ENCODE measurements at places on chromosomes 1 and 21.

GRCh38 chr1:213976665-213977485 lies 10.9 kb upstream of the PROX1 start:
- DNase-seq = no peak

DNA sequence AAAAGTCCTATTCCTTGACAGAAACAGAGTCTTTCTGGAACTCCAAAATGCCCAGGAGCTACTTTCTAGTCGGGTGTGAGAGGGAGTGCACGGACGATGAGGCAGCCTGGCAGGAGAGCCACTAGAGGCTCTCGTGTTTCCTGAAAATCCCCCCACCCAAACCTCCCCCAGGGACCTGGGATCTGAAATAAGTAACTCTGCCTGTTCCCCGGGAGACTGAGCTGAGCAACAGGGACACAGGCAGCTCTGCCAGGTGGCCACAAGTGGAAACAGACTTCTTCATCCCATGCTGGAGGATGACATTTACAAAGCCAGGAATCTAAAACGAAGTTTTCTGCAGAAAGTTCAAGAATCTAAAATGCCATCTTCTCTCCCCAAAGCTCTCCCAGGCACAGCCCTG lies 77.1 kb downstream of the ITPKB start:
- DNase-seq = no peak

DNA sequence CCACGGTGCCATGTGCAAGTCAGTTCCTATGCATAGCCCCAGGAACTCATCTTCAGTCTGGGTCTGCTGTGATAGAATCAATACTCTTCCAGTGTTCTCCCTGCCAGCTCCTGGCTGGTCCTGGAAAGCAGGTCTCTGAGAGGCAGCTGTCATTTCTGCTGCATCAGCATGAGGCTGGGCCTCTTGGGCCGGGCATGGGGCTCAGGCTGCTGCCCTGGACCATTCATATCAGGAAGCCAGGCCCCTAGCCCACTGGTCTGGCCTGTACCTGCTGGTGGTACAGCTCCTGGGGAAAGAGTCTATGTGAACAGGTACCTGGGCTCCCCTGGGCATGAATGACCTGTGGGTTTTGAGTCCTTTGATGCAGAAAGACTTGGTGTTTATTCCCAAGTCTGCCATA lies 173.6 kb upstream of the CSF3R start:
- no peak for DNase-seq

DNA sequence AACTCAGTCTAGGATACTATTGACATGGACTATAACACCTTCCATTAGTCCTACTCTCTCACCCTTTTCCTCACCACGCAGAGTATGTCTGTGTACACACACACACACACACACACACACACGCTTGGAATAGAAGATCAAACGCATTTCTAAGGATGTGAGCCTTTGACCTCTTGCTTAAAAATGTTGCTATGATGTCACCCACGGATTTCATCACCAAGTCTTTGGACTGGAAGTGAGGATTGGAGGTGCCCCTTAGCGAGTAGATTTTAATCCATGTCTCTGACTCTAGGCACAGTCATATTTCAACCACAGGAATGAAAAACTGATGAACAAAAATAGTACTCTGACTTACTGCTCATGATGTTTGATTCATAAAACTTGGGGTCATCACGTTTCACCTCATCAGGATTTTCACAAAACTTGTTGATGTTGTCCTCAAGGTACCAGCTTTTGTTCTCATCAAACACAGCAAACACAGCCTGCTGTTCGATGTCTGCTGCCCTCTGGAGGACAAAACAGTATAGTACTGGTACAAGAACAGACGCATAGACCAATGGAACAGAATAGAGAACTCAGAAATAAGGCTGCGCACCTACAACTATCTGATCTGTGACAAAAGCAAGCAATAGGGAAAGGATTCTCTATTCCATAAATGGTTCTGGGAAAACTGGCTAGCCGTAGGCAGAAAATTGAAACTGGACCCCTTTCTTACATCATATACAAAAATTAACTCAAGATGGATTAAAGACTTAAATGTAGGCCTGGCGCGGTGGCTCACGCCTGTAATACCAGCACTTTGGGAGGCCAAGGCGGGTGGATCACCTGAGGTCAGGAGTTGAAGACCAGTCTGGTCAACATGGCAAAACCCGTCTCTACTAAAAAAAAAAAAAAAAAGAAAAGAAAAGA lies 39.9 kb downstream of the F5 start:
- peak; percentile 45 for DNase-seq

DNA sequence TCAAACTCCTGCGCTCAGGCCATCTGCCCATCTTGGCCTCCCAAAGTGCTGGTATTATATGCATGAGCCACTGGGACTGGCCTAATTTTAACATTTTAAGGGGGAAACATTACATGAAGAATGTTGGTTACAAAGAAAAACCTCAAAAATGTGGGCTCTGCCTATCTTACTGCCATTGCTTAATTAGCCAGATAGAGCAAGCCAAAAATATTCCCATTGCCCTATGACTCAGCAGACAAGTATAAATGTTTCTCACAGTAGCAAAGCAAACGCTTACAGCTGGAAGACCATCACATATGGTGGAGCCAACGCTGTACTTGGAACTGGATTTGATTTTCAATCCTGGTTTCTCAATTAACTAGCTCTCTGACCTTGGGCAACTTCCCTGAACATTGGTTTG lies 502.0 kb downstream of the SMYD3 start:
- DNase-seq = peak; percentile 92

DNA sequence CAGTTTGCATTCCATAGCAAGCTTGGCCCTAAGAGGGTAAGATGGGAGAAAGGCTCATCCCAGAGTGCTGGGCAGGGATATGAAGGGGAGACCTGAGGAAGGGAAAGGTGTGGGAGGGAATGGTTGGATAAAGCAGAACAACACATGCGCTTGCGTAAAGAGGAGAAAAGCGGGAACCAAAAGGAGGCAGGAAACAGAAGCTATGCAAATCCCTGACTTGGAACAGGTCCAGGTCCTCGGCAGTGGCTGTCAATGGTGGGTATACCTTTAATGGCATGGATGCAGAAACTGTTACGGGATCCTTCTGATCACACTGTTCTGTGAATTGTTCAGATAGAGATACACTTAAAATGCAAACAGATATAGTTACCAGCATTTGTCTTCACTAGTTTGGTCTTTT lies 455.6 kb downstream of the SIPA1L2 start:
- DNase-seq = no peak

DNA sequence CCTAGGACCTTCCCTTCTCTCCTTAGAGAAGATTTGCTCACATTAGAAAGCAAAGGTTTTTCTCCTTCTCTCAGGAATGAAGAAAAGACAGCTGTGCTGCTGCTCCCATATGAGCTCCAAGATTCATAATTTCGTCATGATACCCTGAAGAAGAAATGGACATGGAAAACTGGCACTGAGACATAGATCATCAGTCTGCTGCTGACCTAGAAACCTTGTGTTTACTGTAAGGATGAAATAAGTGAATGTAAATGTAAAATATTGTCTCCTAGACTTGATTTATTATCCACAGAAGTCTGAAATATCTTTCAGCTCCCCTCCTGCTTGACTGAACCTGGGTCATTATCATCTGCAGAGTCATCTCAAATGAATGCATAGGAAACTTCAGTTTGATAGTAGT lies 77.9 kb downstream of the ZC3H11B start:
- no peak for DNase-seq

DNA sequence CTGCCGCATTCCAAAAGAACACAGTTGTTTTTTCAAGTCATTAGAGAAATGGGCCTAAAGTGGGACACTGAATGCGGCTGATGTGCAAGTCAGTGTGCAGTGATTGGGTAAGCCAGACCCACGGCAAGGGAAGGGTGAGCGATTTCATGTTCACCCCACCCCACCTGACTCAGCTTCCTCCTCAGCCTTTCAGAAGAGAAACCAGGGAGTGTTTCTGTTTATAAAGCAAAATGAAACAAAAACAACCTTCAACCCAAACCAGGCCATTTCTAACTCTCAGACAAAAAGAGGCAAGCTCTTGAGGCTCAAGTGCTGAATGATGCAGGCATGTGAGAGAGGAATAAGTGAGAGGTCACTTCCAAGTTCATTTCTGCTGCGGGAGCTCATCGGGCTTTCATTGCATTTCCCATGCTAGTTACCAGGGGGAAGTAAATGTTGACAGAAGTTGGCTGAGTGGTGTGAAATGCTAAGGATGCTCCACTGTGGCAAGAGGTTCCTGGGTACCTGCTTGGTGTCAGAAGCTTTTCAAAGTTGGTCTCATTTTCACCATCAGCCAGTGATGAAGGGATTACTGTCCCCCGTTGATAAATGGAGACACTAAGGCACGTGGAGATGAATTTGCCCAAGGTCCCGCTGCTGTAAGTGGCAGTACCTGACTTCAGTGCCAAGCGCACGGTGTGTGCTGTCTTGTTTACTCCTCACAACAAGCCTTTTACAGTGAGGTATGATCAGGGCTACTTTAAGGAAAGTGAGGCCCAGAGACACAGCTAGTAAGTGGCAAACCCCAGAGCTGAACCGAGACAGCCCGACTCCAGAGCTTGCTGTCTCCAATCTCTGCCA lies 29.1 kb downstream of the STPG1 start:
- DNase-seq = no peak

DNA sequence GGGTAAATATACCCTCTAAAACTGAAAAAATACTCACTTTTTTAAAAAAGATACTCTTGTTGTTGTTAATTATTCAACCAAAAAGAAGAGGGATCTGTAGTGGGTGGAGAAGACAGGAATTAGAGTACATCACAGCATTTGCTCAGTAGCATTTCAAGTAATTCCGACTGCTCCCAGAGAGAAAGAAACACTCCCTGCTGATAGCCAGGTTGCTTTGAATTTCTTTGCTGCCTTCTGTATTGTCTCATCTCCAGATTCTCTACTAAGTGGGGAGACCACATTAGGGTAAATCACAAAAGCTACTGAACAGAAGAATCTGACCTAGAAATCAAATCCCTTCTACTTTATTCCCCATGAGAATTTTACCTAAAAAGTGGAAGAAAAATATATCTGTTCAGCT lies 661.1 kb downstream of the BRINP3 start:
- DNase-seq = no peak

DNA sequence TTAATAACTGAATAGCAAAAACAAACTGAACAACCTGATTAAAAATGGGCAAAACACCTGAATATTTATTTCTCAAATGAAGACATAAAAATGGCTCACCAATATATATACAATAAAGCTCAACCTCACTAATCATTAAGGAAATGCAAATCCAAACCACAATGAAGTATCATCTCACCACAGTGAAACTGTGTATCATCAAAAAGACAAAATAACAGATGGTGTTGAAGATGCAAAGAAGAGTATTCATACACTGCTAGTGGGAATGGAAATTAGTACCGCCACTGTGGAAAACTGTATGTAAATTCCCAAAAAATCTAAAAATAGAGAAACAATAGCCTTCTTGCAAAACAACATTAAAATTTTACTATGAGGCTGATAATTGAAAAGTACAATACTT lies 1660.1 kb upstream of the B3GALT2 start:
- DNase-seq = no peak

- DNase-seq = no peak
These were observed 53.8 kb downstream of the PLPP3 start for GRCh38 chr1:56525489-56526041.

GRCh38 chr1:83901547-83902155 lies 97.3 kb downstream of the TTLL7 start:
- DNase-seq = peak; percentile 43

- no peak for DNase-seq
These were observed 5.0 kb downstream of the SUCO start for GRCh38 chr1:172537827-172538391.

GRCh38 chr1:243325305-243325890 lies 69.6 kb downstream of the SDCCAG8 start:
- peak; percentile 74 for DNase-seq

DNA sequence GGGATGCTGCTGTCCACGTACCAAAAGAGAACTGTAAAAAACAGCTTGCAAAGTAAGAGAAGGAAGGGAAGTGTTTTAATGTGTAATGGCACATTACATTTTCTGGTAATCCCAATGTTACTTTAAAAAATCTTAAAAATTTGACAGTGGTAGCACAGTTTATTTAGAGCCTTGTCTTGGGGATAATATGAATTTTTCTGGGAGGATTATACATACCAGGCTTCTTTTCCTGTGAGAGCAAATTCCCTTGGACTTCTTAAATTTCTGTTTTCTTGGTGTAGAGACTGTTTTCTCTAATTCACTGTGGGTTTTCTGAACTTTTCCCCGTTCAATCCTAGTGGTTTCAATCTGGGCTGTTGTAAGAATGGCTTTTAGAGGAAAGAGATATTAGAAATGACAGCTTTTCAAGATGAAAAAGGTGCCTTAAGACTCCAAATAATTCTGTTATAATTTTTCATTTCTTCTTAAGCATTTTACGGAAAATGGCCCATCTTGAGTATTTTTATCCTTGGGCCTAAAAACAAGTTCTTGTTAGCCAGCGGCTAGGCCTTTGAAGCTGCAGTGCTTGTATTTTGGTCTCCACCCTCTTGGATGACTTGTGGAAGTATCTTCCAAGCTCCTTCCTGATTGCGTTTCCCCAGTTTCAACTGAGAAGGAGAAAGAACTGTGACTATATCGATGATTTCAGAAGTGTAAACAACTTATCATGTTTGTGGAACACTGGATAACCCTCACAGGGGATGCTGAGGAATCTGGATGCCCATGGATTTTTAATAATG lies 70.0 kb downstream of the LEPR start:
- DNase-seq = no peak

DNA sequence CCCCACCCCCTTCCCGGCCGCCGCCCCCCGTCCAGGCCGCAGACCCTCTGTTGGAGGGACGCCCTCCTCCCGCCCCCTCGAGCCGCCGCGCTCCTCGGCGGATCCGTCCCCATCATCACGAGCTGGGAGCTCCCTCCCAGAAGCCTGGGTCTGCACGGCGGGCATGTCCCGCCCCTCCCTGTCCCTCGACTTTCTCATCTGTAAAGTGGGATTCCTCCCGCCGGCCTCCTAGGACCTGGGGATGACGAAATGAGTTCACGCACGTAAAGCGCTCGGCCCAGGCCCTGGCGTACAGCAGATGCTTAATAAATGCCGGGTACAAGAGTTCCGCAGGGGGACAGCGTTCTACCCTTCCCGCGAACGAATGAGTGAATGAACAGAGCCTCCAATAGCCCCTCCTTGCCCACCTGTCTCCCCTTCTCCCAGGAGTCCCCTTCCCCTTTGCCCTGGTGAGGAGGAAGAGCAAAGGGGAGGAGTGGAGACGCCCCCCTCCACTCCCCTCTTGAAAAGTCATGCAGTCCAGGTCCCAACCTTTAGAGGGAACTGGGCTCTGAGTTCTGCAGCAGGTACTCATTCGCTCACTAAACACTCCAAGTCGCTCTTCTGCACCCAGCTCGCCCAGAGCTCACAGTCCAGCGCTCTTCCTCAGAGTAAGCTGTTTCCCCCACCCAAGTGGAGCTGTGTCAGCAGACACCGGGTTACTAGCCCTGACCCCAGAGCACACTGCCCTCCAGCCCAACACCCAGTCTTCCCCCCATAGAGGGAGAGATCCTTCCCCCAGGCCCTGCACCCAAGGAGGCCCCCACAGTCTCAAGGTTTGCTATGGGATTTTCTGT lies 16.8 kb downstream of the RAP1GAP start:
- DNase-seq = no peak

DNA sequence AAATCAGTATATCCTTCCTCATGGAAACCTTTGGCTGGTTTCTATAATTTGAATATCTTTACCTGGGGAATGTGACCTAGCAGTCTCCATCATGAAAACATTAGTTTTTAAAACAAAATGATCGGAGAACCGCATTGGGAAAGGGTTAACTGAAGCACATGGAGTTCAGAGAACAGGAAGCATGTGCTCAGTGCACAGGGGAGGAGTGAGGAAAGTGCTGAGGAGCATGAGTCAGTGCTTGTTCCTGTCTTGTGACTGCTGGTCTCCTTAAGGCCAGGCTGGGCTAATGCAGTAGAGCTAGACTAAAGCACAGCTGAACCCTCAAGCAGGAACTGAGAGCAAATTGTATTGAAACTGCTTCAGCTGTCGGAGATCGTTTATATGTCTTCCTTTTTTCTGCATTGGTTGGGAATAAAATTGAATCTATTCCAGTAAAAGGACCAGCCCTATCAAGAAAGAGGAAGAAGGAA lies 5.8 kb downstream of the IFI16 start:
- peak; percentile 74 for DNase-seq
